ENCODE measurements at places on chromosomes 5 and 9.
A peak's percentile ranks its signal among the peaks of the same experiment; 100 is the strongest.

- DNase-seq, result no peak
Observed at GRCh38 chr9:124353811-124354274, 61.4 kb downstream of the PSMB7 start.

DNA sequence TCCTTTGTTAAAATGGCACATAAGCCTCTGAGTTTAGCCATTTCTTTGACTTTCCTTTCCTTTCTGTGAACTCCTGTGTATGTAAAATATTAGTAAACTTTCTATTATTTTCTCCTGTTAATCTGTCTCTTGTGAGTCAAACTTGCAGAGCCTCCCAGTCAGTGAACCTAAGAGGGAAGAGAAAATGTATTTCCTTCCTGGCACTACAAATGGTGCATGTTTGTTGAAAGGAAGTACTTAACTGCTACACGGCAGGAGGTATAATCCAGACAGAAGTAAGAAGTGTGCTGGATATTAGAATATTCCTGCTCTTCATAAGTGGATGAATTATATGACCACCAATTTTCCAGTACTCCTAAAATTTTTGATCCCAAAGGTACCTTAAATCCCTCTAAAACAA is 23.0 kb downstream of the CTSL start:
- DNase-seq, result no peak

DNA sequence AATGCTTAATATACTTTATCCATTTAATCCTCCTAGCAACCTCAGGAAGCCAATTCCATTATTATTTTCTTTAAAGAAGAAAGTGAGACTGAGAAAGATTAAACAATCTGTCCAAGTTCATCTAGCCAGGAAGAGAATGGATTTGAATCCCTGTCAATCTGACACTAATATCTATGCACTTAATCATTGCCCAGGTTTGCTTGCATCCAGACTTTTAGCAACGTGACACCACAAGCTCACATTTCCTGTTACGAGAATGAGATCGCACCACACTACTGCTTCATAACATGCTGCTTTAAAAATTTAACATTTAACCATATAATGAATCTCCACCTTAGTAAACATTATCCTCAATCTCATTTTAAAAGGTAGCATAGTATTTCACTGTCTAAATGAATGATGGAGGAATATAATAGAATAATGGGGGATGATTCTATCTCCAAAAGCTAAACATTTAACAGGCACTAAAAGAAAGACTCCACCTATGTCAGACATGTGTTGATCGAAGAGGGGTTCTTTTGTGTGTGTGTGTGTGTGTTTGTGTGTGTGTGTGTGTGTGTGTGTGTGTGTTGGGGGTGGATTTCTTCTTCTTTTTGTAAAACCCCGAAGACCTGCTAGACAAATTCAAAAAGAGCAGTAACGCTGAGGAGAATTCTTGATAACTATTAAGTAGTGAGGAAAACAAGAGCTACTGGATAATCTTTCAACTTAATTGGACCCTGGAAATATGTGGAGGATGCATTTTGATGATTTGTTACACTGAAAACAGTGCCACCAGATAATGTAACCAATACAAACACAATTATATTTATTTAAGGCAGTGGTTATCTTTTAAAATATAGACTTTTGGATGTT is 138.7 kb upstream of the NR3C1 start:
- DNase-seq, result peak; percentile 31

DNA sequence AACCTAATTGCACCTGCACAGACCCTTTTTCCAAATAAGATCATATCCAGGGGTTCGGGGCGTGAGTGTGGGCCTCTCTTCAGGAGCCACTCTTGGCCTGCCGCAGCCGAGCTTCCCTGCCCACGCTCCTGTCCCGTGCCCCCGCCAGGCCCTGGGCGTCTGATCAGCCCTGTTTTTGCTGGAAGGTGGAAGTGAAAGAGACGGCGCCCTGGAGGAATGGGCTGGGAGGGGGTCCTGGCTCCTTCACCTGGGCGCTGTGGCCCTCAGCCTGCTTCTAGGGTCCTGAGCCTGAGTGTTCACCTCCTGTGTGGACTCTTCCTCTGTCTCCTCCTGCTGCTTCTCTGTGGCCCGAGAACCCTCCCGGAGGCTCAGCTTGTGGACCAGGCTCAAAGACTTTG is 11.2 kb upstream of the COL5A1 start:
- DNase-seq, result no peak

GRCh38 chr9:26326563-26326962 is 566.0 kb downstream of the CAAP1 start:
- DNase-seq, result peak; percentile 70
